Esophagus squamous epithelium (tissue), 5 donors: ENCODE measurements at places on chromosomes 5 and 9.

GRCh38 chr5:19270153-19270552 lies 717.8 kb downstream of the CDH18 start:
- no peak for DNase-seq

- no peak for DNase-seq
These were observed 24.0 kb downstream of the VLDLR start for GRCh38 chr9:2645569-2645968.

DNA sequence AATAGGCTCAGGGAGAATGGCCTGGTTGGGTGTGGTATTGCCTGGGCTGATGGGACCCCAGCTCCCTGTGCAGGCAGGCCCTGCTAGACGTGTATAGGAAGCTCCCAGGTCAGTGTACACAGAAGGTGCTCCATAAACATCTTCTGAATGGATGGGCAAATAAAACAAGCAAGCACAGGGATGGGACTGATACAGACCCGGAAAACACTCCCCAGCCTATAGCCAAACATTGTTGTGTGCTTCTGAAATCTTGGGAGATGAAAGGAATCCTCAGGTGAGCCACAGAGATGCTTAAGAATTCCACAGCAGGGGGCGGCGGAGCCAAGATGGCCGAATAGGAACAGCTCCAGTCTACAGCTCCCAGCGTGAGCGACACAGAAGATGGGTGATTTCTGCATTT lies 151.8 kb downstream of the ENTREP1 start:
- DNase-seq: no peak

- DNase-seq: no peak
These were observed 13.5 kb upstream of the MELK start for GRCh38 chr9:36559036-36559695.

DNA sequence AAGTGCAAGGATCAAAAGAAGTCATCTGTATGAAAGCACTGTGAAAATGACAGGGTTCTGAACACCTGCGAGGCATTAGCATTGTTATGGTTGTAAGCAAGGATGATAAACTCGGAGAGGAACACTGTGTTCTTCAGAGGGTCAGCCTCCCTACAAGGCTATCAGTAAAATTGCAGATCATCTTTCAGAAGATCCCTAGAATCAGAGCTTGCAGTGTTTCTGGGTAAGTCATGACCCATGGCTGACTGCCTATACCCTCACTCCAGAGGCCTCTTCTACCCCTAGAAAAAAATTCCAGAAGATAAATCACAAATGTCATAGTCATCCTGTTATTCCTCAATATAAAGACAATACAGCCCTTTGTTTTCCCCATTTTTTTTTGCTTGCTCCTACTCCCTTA lies 292.6 kb downstream of the DMAC1 start:
- no peak for DNase-seq

GRCh38 chr5:166267907-166268306 lies 2023.5 kb upstream of the WWC1 start:
- DNase-seq: no peak

GRCh38 chr5:66015196-66015960 lies 89.0 kb downstream of the ERBIN start:
- DNase-seq: no peak

DNA sequence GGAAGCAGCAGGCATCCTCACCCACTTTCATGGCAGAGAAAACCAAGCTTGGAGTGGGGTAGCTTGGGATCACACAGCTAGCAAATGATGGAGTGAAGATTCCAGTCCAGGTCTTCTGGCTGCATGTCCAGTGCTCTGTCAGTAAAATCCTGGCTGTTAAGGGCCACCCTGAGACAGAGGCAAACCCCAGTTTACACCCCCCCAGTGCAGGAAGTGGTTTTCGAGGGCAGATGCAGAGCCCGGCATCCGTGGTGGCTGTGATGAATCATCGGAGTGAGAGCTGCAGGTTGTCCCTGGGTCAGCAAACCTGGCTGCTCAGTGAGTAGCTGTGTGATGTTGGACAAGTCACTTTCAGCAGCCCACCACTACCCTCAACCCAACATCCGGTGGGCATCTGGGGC lies 115.4 kb downstream of the RGS3 start:
- peak; percentile 41 for DNase-seq

DNA sequence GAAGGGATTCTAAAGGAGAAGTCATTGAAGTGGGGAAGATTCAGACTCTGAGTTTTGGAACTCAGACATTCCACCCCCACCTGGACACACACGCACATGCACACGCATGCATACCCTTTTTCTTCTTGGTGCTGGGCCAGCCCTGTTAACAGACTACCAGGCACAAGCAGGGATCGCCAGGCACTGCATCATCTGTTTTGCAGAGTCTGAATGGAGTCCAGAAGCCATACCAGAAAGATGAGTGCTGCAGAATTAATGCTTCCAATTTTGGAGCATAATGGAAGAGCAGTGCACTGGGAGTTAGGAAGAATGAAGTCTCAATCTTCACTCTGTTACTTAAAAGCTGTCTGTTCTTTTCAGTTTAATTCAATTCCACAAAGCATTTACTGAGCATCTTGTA lies 95.5 kb downstream of the PDE8B start:
- no peak for DNase-seq

- DNase-seq: no peak
These were observed 283.2 kb upstream of the CLINT1 start for GRCh38 chr5:158142156-158142555.

GRCh38 chr5:57036761-57037160 lies 84.8 kb upstream of the MIER3 start:
- DNase-seq: no peak

DNA sequence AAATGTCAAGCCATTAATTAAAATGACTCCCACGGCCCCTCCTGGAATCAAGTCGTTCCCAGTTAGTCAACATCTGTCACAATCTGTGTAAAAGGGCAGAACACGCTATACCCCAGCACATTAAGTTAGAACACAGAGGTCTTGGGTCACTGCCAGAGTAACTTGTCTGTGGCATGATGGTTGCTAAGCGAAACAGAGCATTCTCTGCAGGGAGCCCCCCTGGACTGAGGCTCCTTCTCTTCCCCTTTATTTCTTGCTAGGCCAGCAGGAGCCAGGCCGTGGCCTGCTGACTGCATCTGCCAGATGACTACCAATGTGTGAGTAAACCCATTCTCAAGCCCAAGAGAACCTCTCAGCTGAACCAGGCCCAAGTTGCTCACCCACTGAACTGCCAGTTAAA lies 51.9 kb upstream of the ZBED3 start:
- no peak for DNase-seq

DNA sequence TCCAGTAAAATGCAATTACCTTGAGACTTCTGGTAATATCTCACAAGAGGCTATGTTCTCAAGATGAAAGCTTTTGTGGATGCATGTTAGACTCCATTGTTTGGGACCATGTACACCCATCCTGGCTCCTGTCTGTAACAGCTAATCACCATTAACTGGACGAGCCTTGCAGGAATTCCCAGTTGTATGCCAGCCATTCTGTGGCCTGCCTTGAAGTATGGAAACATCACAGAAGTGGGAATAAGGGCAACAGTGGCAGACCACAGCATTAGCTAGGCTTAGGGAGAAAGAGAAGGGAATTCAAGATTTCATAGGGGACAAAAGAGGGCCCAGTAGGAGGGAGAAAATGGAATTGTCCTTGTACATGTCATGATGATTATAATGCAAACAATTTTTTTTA lies 79.0 kb downstream of the RORB start:
- DNase-seq: no peak

- DNase-seq: no peak
These were observed 24.0 kb upstream of the MCCC2 start for GRCh38 chr5:71563161-71563560.

DNA sequence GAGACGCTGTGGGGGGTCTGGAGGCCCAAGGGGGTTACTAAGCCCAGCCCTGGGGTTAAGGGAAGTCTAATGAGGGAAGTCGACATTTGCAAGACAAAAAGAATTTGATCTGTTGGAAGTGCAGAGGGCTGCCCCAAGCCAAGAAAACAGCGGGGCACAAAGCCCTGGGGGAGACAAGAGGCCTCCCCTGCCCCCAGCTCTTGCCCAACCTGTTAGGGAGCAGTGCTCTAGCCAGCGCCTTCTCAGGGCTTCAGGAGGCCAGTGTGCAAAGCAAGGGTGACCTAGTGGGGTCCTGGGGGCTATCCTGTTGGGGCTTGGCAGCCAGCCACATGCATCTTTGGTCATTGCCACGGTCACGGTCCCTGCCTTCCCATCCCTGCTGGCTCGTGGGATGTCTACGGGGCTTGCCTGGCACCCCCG lies 25.2 kb downstream of the GFI1B start:
- DNase-seq: no peak

DNA sequence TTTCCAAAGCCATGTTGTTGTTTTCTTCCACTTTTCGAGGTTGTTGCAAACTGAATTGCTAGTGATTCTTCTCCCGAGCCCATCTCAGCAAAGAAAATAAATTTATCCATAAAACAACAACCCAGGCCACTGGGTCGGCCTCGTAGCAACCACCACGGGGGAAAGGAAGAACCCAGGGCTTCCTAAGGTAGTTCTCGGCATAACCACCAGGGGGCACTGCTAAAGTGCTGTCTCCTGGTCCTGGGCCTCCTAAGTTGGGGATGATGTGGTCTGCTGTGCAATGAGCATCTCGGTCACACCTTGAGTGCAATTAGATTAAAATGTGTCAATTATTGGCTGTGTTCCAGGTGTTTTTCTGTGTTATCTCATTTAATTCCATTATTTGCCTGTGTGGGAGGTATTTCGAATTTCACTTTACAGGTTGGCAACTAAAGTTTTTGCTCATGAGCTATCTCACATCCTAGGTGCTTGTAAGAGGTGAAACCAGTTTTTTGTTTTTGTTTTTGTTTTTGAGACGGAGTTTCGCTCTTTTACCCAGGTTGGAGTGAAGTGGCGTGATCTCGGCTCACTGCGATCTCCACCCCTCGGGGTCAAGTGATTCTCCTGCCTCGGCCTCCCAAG lies 102.8 kb upstream of the DAP start:
- no peak for DNase-seq

DNA sequence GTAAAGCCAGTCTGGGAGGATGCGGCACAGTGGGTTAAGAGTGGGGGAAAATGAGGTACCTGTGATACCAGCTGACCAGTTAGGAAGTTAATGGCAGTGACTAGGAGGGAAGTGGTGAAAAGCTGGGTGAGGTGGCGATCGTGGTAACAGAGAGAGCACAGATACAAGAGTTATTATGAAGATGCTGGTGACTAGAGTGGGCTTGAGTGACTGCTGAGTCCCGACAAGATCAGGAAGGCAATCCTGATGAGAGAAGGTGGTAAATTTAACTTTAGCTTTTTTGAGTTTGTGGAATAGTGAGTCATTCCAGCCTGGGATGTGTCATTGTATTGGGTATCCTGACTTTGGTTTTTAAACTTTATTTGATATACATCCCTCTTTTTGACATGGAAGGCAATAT lies 38.8 kb downstream of the CMYA5 start:
- no peak for DNase-seq

DNA sequence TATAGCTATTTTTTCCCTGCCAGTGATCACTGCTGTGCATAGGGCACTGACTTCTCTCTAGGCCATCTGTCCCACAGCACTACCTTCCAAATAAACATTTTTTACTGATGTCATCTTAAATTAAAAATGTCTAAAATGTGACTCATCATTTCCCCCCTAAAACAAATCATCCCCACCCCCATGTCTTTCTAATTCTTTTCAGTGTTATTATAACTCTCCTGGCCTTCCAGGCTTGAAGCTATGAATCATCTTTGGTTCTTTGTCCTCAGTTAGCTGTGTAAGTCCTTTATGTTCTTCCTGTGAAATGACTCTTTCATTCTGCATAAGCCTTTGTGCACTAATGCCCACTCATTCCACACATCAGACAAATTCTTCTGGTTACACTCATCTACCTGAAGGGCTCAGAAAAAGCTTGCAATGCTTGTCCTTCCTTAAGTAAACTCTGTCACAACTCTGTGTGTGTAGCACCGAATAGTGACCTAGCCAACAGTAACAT lies 78.1 kb downstream of the CFAP95 start:
- DNase-seq: no peak

DNA sequence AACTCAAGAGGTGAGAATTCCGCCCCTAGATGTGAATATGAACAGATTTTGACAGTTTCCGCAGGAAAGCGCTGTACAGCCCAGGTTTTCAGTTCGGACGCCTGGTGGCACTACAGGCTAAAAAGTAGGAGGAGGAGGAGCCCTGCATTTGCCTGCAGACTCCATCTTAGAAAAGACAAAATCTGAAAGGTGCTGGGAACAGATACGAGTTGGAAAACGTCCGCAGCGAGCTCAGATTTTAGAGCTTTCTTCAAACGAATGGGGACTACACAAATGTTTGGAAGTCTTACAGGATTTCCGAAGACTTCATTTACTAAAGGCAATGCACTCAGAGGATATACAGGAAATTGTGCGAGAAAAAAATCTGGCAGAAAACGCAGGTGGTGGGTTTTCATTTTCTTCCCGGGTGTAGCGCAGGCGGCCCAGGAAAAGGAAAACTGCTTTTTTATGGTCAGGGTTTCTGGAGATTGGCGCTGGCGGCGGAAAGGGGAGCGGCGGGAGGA lies 9.9 kb upstream of the PCDHB2 start:
- DNase-seq: no peak

GRCh38 chr5:52856564-52856963 lies 68.8 kb downstream of the ITGA1 start:
- no peak for DNase-seq

DNA sequence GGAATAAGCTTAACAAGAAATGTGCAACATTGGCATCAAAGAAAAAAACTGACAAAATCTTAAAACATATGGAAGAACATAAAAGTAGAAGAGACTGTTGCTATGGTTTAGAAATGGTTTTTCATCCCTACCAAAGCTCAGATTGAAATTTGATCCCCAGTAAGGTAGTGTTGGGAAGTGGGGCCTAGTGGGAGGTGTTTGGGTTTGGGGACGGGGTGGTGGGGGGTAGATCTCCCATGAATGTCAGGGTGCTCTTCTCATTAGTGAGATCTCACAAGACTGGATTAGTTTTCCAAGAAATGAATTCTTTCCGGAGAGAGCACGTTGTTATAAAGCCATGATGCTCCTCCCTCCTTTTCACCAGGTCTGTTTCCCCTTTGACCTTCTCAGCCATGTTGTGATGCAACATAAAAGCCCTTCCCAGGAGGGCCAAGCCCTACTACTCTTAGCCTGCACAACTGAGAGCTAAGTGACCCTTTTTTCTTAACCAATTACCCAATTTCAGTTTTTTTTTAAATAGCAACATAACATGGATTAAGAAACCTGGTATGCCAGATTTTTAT lies 10.6 kb downstream of the TMEM167A start:
- DNase-seq: no peak

DNA sequence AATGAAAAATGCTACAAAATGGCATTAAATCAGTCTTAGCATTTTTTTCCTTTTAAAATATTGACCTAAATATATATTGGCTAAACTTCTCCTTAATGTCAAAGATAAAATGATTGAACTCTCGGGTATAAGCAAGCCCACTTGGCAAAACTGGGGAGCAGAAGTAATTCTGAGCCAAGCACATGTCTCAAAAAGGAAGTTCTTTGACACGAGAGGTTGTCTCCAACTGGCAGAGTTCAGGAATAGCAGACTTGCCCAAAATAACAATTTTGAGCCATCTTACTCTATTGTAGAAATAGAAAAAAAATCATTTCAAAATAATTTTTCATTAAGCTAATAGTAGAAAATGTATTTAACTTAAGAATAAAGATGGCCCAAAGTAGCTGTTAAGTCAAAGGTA lies 10.4 kb upstream of the MLLT3 start:
- DNase-seq: no peak
